Hepatocyte (in vitro differentiated cells): ENCODE measurements at places on chromosomes 4 and X. TPM values are rescaled to one million over a fixed set of nuclear protein-coding genes. Genes with fewer than 3 reads are reported as not detected.
A peak's percentile ranks its signal among the peaks of the same experiment; 100 is the strongest.

The GPR34 gene
- 0.88 and 1.7 TPM in 2 replicates for total RNA-seq

The TRMT10A gene
- 16.9 and 17.9 TPM in 2 replicates for total RNA-seq

The RAI2 gene
- 2.2 and 4.5 TPM in 2 replicates for total RNA-seq

The IQCM gene
- 0.68 and 1.5 TPM in 2 replicates for total RNA-seq

The UGT8 gene
- 39.3 and 47.2 TPM in 2 replicates for total RNA-seq

The ODAPH gene
- total RNA-seq, result 0.48 and 0.60 TPM in 2 replicates

The PCDH10 gene
- total RNA-seq, result 22.7 and 24.1 TPM in 2 replicates

The TRPC3 gene
- total RNA-seq, result 2.2 and 2.8 TPM in 2 replicates

The UGT2B28 gene
- 0.73 and 1.0 TPM in 2 replicates for total RNA-seq

The EDA gene
- 15.6 and 19.1 TPM in 2 replicates for total RNA-seq

The ARL9 gene
- total RNA-seq, result 1.4 TPM in 1 of 2 replicates, not detected in the other

- peak; percentile 12 for DNase-seq
These were observed 116.0 kb downstream of the CPEB2 start for GRCh38 chr4:15118292-15118691.

- DNase-seq, result peak; percentile 41
These were observed 12.8 kb downstream of the TBC1D9 start for GRCh38 chr4:140743194-140743931.

- no peak for DNase-seq
These were observed 556.3 kb downstream of the GALNTL6 start for GRCh38 chr4:172369471-172369959.

GRCh38 chrX:26649534-26649933 lies 433.6 kb downstream of the MAGEB5 start:
- DNase-seq, result peak; percentile 9

- DNase-seq, result no peak
These were observed 122.0 kb downstream of the GLUD2 start for GRCh38 chrX:121169099-121170035.

GRCh38 chrX:97309487-97310116 lies 425.9 kb downstream of the RPA4 start:
- DNase-seq, result no peak

GRCh38 chrX:65697915-65698796 lies 30.7 kb downstream of the MSN start:
- DNase-seq, result no peak

DNA sequence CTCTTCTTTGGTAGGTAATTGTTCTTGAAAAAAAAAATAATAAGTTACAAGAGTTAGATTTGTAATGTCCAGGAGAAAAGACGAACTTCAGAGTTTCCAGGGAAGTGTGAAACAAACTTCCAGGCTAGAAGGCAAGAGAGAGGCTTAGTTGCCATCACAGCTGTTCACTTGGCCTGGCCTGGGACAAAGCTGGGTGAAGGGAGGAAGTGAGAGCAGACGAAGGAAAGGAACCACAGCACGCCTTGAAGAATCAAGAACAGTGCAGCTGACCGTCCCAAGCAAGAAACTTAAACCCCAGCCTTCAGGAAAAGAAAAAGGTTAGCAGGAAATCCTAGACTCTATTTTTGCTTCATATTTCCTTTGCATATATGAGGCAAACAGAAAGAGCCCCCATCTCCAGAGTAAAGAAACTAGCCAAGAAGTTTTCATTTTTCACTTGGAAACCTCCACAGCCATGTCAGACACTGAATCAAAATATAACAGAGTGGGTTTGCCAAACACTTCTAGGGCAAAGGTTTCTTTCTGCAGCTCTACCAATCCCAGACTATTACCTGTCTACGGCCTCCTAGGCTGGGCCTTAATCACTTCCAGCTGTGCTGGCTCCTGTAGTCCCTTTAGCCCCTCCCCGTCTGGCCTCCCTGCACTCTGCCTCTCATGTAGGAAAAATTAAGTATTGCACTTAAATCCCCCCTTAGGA lies 209.6 kb downstream of the SPATA18 start:
- DNase-seq, result peak; percentile 42

GRCh38 chr4:143253166-143253565 lies 68.4 kb downstream of the USP38 start:
- DNase-seq, result no peak

GRCh38 chr4:162075726-162076125 lies 88.1 kb downstream of the FSTL5 start:
- no peak for DNase-seq

DNA sequence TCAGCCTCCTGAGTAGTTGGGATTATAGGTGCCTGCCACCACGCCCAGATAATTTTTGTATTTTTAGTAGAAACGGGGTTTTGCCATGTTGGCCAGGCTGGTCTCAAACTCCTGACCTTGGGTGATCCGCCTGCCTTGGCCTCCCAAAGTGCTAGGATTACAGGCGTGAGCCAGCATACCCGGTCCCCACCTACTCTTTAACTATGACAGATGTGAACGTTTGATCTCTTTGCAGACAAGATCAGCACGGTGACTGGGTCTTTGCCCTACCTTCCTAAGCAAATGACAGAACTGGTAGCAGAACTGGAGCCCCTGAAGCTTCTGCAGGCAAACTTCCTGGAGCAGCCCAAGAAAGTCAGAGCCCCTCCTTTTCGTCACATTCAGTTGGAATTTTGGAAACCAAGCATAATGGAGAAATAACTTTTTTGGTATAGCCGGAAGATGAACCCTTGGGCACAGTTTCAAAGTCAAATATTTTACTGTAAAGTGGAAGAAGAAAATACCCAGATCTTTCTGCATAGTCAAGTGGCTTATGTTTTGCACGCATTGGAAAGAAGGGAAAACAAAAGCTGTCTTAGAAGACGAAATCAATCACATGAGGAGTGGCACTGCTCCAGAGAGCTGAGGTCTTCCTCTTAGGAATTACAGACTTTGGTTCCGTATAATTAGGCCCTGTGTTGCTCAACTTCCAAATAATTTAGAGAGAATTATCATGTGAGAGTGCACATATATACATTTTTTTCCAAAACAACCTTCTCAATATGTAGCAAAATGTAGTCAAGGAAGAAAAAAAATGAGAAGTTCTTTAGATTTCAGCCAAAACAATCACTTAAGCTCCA lies 90.6 kb downstream of the SORBS2 start:
- DNase-seq, result peak; percentile 38

- peak; percentile 78 for DNase-seq
These were observed 605 bp downstream of the ANXA5 start for GRCh38 chr4:121696170-121696580.

GRCh38 chrX:50211510-50211909 lies 6.9 kb downstream of the CCNB3 start:
- DNase-seq, result no peak

GRCh38 chrX:94454159-94454558 lies 780.2 kb downstream of the FAM133A start:
- DNase-seq, result no peak

- no peak for DNase-seq
These were observed 78.5 kb downstream of the MID1IP1 start for GRCh38 chrX:38879631-38880220.

GRCh38 chrX:14013054-14013453 lies 16.6 kb downstream of the GEMIN8 start:
- no peak for DNase-seq

- DNase-seq, result no peak
These were observed 20.9 kb downstream of the PAGE4 start for GRCh38 chrX:49850028-49850427.

GRCh38 chrX:14309431-14309830 lies 219.9 kb upstream of the GLRA2 start:
- DNase-seq, result no peak

DNA sequence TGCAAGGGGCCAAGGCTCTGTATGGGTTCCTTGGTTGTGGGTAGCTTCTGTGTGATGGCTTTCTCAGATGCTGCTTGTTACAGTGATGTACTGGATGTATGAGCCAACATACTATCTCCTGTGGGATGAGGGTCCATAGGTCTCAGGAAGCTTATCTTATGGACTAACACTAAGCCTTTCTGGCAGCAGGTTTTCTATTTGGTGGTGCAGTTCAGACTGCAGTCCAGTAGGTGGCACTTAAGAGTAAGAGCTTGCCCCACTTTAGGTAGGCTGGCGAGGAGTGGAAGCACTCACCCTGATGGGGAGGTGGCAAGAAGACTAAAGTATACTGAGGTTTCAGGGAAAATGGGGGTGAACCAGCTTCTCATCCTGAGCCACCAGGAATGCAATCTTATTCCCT lies 306.7 kb upstream of the MAOA start:
- peak; percentile 46 for DNase-seq

- no peak for DNase-seq
These were observed 1.1 kb downstream of the PRAF2 start for GRCh38 chrX:49072712-49073095.

GRCh38 chr4:36508394-36508793 lies 227.0 kb downstream of the DTHD1 start:
- DNase-seq, result no peak

DNA sequence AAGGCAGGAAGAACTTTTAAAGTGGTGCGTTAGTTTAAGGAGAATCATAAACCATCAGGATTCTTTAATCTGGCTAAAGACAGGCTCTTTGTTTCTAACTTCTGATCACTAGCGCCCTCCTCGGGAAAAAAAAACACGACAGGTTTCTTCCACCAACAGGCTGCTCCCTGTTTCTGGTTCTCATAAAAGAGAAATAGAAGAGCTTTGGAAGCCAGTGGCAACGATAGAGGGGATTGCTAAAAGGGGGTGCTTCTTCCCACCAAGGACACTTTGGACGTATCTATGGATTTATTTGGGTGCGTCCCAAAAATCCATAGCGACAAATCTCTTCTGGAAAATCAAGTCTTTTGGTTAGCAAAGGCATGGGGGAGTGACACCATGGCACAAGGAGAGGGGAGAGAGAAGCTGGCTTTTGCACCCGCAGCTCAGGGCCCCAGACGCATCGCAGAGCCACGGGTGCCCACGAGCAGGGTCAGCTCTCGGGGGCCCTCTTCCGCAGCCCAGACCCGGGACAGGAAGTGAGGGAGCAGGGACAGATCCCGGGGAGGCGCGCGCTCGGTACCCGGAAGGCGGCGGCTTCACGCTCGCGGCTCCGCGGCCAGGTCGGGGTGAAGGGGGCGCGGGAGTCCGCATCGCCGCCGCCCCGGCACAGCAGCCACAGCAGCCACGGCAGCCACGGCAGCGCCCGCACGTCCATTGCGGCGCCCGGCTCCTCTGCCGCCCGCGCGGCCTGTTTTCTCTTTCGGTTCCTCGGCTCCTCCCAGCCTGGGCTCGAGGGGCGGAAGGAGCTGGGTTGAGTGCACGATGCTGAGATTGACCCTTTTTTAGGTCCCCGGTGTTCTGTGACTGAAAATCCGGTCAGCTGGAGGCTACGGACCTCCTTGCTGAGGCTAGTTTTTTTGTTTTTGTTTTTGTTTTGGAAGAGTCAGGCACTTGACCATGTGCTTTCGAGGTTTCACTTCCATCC lies at the start of gene CTSO:
Gene CTSO (minus strand): TSS at position 716 of the 967 bp plus-strand sequence. CDS start 19 bp downstream, at position 697.
- peak; percentile 88 for DNase-seq

- DNase-seq, result no peak
These were observed 53.6 kb upstream of the SETD7 start for GRCh38 chr4:139609647-139610046.

- DNase-seq, result peak; percentile 77
These were observed 4.5 kb downstream of the MID1IP1 start for GRCh38 chrX:38805432-38806389.

GRCh38 chr4:25509646-25510045 lies 132.6 kb downstream of the ANAPC4 start:
- no peak for DNase-seq
